ENCODE measurements at places on chromosomes 12 and 14.
A peak's percentile ranks its signal among the peaks of the same experiment; 100 is the strongest.

- no peak for DNase-seq
These were observed 618 bp downstream of the RBP5 start for GRCh38 chr12:7127916-7128626.

GRCh38 chr12:41008472-41008871 is 179.6 kb upstream of the PDZRN4 start:
- DNase-seq, result no peak

GRCh38 chr12:632102-632696 is 31.0 kb downstream of the NINJ2 start:
- no peak for DNase-seq

DNA sequence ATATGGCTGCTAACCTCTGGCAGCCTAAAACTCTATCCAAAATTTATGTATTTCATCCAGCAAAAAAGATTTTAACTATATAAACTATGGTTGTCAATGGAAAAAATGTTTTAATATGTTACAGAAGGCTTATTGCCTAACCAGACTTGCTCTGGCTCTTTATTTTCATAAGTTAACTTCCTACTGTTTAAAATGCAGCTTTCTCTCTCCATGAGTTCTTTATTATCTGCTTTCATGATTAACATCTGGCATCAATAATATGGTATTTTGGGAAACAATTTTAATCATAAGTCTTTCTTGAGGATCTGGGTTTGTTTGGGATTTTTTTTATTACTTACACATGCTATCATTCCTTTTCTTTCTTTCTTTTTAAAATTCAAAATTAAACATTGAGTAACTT is 20.5 kb downstream of the KERA start:
- no peak for DNase-seq

DNA sequence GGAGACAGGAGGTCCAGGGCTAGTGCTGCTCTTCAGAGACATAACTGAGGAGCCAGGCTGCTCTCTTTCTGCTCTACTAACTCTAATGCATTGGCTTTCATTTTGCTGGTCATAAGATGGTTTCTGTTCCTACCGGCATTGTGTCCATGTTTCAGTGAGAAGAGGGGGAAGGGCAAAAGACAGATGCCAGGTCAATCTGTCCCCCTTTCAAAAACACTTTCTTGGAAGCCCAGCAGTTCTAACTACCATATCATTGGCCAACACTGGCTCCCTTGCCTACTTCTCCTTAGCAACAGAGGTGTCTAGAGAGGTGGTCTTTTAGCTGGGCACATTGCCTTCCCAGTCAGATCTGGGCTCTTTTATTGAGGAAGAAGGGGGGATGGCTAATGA is 63.9 kb downstream of the TGFB3 start:
- DNase-seq, result no peak

DNA sequence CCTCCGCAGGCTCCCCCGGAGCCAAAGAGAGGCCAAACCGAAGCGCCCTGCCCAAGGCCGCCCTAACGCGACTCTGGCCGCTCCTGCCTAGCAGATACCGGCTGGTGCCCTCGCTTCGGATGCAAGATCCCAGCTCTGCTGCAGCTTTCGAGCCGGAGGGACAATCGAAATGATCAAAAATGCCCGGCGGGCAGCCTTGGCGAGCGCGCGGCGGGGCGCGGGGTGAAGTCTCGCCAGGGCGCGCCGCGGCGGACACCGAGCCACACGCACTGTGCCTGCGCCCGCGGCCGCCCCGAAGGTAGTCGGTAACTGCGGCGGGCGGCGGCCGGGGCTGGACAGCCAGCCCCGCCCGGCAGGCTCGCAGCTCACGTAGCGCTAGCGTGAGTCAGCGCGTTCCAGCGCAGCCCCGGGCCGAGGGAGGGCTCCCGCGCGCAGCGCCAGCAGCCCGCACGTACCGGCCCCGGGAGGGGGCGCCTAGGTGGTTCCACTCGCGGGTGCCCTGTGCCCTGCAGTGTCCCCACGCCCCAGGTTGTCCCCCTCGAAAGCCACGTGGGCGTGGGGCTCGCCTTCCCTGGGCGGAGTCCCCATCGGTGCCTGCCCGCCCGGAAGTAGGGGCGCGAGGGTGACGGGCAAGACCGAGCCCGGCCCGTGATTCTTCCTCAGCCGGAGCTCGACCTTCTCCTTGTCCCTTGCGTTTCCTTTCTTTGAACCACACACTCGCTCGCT is 109.2 kb upstream of the EGLN3 start:
- DNase-seq, result no peak

DNA sequence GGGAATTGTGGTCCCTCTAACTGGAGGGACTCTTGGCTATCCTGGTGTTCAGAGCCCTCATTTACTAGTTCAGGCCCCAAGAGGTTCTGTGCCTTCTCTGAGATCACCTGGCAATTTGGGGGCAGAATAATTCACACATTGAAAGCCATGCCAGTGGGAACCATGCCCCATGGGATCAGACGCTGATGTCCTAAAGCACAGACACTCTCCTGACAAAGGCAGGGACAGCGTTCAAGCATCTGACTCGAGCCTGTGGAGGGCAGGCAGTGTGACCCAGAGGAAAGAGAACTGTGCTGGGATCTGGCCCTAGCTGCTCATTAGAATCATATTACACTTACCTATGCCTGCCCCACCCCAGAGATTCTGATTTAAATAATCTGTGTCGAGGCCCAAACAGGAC is 2.4 kb upstream of the ASB2 start:
- DNase-seq, result no peak

GRCh38 chr14:69712599-69713088 is 54.3 kb upstream of the SRSF5 start:
- DNase-seq, result peak; percentile 76
